ENCODE measurements at places on chromosomes 1 and 21.

DNA sequence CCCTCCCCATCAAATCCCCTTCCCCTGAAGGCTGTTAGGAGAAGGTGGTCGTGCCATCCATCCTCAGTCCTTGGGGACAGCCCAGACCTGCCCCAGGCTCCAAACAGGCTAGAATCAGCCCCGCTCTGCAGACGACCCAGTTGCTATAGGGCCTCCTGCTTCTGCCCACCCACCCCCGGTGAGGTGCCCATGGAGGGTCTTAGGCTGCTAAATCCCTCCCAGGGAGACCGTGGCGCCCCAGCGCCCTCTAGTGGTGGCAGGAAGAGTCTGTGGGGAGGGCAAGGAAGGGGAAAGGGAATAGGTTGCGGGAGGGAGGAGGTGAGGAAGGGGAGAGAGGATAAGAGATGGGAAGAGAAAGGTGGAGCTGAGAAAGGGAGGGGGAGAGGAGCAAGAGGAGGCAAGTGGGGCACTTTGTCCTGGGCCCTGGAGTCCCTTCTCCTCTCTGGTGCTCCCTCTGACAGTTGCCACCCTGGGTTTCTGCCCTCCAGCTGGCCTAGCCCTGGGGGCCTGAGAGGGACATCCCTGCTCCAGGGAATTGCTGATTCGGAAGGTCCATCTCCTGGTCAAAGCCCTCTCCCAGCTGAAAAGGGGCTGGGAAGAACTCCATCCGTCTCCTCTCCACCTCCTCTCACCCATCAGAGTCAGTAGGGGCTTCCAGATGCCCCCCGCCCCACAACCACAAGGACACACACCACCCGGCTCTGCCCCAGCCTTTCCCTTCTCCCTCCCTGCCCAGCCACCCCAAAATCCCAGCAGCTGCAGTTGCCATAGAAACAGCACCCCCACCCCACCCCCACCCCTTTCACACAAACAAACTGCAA is 55.4 kb downstream of the CAMK2N1 start:
- DNase-seq, result no peak

DNA sequence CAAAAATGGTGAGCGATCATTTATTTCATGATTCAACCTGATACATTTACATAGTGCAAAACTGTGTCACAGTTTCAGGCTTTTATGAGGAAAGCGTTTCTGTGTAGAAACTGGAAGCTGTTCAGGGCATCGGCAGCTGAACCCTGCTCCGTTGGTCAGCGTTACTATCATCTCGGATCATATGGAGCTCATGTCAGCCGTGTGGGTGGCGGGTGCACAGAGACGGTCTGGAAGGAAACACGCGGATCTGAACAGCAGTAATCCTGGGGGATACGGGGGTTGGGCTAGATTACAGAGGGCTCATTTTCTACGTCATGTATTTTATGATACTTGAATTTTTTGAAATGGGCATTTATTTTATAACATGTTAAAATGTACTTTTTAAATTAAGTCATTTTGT is 15.1 kb downstream of the C1orf174 start:
- DNase-seq, result no peak

GRCh38 chr1:176989754-176990153 is 174.8 kb downstream of the ASTN1 start:
- no peak for DNase-seq

- no peak for DNase-seq
These were observed 53.6 kb upstream of the A3GALT2 start for GRCh38 chr1:33374336-33375105.

- DNase-seq, result no peak
These were observed 47.0 kb downstream of the C1orf198 start for GRCh38 chr1:230821346-230821745.

DNA sequence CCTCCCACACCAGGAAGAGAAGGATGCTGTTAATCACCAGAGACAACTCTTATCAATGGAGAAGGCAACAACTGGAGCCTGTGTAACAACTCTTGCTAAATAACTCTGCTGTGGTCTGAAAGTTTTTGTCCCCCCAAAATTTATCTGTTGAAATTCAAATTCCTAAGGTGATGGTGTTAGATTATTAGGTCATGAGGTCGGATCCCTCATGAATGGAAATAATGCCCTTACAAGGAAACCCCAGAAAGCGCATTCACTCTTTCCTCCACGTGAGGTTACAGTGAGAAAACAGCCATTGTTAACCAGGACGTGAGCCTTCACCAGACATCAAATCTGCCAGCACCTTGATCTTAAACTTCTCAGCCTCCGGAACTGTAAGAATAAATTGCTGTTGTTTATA is 141.9 kb upstream of the CXADR start:
- no peak for DNase-seq

DNA sequence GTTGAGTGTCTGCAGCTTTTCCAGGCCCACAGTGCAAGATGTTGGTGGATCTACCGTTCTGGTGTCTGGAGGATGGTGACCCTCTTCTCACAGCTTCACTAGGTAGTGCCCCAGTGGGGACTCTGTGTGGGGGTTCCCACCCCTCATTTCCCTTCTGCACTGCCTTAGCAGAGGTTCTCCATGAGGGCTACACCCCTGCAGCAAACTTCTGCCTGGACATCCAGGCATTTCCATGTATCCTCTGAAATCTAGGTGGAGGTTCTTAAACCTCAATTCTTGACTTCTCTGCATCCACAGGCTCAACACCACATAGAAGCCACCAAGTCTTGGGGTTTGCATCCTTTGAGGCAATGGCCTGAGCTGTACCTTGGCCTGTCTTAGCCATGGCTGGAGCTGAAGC is 14.3 kb upstream of the DNM3 start:
- DNase-seq, result no peak

- no peak for DNase-seq
These were observed 58.4 kb downstream of the LAMC2 start for GRCh38 chr1:183244466-183244865.
